Fibroblast of skin of left biceps (primary cell): ENCODE measurements at places on chromosomes 2 and 18.

DNA sequence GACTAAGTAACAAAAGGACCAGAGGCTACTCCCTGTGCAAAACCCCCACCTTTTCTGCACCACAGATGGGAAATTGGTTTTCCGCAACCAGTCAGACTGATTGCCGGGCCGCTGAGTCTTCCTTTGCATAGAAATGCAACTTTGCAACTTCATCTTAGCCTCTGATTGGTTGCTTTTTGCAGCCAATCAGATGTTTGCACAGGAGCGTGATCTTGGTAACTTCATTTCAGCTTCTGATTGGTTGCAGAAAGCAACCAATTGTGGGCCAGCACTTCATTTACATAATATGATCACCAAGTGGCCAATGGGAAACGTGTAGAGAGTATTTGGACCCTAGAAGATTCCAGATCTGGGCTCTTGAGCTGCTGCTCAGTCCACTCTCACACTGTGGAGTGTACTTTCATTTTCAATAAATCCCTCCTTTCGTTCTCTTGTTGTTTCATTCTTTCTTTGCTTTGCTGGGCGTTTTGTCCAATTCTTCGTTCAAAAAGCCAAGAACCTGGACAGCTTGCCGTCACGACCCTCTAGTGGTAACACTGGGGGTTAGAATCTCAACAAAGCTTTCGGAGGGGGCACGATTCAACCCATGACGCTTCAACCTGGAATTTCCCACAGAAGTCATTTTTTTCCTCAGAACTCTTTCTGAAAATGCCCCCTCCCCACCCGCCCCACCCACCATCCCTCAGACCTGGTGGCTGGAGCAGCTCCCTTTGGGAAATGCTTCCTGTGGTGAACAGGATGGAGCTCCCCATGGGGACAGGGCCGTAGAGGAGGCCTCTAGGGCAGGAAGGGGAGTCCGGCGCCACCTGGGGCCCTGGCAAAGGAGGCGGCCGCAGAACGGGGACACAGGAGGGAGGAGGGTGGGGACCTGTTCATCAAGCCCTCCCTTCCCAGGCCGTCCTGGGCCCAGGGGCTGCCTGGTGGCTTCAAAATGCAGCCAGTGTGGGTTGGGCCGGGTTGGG is 31.8 kb upstream of the KCNF1 start:
- DNase-seq = no peak

DNA sequence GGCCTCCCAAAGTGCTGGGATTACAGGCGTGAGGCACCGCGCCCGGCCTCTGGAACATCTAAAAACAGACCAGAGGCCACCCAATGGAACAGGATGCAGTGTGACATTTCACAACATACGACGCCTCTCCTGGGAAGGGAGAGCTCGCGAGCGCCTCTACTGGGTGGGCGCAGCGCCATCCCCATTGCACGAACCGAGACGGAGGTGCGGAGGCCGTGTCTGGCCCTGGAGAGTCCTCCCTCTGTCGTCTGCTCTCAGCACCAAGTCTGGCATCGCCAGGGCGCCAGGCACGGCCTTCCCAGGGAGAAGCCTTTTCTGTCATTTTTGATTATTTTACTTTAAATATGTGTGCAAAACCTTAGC is 9.4 kb upstream of the GBX2 start:
- DNase-seq = no peak

DNA sequence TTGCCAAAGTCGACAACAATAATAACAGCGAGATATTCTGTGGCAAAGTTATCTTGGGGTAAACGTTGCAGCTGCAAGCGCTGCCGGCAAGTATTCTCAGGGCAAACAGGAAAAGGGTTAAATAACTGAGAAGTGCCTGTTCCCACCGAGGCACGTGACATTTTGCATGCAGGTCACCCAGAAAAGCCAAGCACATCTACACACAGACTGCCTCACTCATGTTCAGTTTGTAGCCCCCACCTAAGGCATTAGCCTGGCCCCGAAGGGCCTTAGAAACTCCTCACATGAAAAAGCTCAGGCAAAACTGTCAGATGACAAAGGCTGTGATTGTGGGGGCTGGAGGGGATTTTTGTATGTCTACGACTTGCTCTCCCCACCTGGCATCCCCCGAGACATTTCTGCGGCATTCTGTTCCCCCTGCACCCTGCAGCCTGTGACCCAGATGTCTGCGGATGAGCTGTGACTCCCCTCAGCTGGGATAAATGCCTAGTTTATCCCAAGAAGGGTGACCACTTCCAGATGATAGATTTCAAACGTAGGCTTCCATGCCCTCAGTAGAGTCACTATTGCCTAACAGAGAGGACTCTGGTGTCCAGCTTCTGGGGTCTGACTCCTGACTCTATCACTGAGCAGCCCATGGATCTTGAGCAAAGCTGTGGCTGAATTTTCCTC is 215.2 kb upstream of the SIX2 start:
- DNase-seq = no peak

- DNase-seq = no peak
Measured at GRCh38 chr2:214135966-214136365, 274.9 kb upstream of the VWC2L start.

DNA sequence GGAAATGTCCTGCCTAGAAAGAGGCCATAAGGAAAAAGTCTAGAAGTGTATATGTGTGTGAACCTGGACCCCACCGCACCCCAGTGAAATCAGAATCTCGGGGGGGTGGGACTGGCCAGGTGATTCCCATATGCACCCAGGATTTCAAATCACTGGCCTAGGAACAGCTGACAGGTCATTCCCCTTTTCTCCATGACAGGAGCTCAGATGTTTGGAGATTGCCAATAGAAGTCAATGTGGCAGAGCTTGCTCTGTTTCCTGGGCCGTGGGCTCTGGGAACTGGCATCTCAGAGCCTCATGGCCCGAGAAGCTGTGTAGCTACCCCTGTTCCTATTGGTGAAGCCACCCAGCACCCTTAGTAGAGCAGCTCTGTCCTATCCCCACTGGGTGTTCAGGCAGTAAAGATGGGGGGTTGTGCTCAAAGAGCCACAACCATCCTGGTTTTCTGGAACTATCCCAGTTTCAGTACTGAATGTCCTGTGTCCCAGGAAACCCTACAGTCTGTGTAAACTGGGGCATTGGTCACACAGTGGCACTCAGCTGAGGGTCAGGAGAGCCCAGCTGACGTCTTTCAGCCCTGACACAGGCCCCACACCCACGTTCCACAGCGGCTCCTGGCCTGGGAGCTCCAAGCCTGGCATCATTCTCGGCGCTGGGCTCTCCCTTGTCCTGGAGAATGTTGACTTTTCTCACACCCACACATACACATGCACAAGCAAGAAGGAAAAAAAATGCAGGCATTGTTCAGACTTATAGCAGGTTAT is 18.9 kb downstream of the GNLY start:
- no peak for DNase-seq

GRCh38 chr2:223832241-223832903 is 5.0 kb downstream of the AP1S3 start:
- DNase-seq = no peak

DNA sequence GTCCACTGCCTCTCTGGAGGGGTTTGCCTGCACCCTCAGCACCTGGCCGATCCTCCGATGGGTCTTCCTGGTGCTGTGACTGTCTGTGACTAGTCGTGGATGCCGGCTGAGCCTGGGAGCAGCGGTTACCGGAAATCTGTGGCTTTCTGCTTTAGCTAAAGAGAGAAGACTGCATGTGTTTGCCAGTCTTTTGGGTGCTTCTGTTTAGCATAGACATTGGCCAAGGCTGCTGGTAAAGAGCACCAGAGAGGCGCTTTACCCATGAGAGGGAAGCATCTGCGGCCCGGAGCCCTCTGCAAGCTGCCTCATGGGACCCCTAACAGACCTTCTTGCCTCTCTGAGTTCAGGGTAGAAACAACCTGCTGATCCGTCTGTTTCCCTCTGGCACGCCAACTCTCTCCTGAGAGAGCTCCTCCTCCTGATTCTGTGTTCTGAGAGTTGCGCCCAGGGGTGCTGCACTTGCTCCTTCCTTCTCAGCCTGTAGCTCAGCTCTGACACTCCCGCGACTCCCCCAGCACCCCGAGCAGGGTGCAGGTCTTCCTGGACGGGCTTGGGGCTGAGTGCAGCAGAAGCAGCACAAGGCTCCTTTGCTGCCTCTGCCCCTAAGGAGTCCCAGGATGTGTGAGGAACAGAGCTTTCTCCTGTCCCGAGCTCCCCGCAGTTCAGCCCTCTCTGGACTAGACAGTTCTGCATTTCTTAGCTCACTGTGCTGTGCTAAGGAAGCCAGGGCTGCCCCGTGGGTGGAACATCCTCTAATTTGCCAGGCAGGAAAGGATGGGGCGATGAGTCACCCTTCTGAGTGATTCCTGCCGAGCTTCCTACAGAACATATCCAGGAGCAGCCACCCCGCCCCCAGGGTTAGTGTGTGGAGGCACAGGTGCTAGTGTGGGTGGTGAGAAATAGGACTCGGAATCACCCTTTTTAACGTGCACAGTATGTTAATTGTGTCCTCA is 203.2 kb downstream of the SH3RF3 start:
- peak; percentile 74 for DNase-seq

DNA sequence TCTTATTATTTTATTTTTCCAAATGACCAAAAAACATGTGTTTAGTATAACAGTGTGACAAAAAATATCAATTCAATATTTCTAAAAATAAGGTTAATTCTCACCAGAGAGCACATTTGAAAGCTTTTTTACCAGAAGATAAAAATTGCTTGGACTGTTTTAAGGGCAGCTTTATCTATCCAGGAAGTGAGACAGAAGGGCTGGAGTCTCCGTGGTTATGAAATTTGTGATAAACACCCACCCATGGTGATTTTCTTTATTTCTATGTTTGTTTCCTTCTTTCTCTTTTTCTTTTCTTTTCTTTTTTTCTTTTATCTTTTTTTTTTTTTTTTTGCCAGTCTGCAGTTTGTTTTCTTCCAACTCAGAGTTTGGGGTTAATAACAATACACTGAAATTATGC is 298.5 kb downstream of the PIEZO2 start:
- no peak for DNase-seq

DNA sequence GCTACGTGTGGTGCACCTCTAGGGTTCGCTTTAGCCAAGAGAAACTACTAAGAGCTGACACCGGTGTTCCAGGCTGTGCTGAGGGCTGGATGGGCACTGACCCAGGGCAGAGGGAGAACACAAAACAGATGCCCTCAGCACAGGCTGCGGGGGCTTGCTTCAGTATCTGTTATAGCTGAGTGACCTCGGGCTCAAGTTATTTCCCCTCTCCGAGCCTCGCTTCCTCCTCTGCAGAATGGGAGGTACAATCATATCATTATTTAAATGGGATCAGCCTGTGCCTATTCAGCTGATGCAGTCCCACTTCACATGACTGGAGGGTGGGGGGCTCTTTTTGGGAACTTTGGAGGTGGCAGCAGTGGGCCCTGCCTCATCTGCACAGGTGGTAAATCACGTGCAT is 156.1 kb upstream of the APCDD1 start:
- DNase-seq = no peak

- DNase-seq = no peak
Measured at GRCh38 chr2:230737791-230738226, 25.2 kb downstream of the CAB39 start.

GRCh38 chr2:104836265-104836664 is 17.6 kb upstream of the POU3F3 start:
- DNase-seq = no peak

DNA sequence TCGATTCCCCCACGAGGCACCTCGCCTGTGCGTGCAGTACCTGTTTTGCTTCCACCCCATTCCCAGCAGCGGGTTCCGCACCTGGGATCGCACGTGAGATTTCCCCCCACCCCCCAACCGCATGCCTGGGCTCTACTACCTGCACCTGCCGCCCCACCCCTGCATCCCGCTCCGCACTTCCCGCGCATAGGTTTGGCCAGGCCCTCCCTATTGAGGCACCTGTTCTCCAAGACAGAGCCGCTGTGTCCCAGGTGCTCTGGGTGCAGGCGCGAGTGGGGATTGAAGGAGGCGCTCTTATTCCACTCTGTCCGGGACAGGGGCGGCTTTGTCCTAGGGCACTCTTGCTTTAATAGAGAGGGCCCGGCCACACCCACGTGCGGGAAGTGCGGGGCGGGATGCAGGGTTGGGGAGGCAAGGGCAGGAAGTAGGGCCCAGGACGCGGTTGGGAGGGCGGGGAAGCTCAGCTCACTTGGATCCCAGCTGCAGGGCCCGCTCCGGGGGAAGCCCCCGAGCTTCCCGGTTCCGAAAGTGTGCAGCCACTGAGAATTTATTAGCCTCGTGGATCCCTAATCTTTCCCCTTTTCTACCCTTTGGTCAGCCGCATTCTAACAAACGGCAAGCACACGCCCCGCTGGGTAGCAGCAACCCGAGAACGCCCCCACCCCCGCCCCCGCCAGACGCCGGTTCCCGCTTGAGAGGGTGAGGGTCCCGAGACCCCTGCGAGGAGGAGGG is 670 bp upstream of the MOCOS start:
- DNase-seq = no peak

DNA sequence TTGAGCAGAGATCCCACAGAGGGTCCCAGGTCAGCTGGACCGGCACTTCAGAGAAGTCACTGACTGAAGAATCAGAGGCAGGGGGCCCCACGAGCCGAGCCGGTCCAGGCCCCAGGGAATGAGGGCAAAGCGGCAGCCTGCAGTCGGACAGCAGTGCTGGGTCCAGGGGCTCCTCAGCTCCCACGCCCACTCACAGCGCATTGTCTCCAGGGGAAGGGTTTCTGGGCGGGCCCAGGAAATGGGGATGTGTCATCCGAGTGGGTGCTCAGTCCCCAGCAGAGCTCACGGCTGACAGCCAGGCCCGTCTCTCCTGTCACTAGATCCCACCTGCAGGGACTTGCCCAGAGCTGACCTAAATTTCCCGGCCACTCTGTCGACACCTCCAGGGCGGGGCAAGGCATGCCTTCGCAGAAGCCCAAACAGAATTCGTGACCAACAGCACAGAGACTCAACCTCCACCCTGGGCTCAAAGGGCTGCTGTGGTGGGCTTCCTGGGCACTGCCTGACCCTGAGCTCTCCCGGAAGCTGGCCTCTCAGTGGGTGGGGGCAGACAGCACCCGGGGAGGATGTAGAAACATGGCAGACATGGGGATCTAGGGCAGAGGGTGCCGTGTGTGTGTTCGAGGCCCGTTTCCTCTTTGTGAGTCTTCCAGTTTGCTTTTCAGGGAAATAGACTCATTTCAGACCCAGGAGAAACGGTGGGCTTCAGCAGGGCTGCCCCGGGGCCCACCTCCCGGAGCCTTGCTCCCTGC is 42.1 kb upstream of the TAF1B start:
- no peak for DNase-seq

GRCh38 chr2:32783469-32783868 is 155.6 kb downstream of the TTC27 start:
- DNase-seq = no peak

DNA sequence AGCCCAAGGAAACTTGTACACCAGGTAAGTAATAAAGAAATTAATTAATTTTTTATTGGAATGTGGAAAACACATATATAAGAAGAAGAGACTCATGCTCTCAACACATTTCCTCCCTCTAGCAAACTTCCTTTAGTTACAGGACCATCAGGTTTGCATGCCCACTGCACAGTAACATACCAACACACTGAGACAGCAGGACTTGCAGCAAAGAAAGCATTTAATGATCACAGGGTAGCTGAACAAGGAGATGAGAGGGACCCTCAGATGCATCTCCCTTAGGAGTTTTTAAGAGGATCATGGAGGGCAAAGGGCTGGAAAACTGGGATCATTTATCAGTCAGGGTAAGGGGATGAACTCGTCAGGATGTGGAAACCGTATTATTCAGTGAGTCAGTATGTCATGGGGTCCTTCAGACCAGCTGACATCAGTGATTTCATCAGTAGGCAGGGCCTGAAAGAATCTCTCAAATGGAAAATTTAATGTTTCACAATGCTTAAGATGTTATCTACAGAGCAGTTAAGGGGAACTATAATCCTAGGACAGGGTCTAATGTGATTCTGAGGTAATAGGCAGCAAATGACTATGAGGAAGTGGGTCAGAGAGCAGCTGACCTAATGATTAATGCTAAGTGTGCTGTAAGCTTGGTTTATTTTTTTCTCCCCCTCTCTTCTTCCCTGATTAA is 193.8 kb upstream of the RND3 start:
- peak; percentile 58 for DNase-seq

- no peak for DNase-seq
Measured at GRCh38 chr18:69215161-69215560, 185.5 kb upstream of the DOK6 start.
